Hypothalamus (tissue), 51 donors: ENCODE measurements at places on chromosomes 16 and 17.

DNA sequence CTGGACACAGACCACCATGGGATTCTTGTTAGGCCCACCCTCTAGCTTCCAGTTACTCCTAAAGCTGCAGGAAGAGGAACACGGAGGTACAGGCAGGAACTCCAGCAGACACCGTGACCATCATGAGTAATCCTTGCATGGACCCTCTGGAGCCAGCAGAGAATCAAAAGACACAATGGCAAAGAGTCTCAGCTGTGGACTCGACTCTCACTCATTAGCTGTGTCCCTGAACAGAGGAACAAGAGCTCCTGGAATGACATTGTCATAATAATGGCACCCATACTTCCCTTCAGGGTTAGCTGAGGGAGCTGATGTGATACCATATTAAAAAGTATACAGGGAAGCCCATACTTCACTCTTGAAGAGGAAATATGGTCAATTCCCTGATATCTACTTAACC lies 176.3 kb upstream of the ASIC2 start:
- DNase-seq, result no peak

GRCh38 chr17:41512546-41513167 lies 6.0 kb downstream of the KRT15 start:
- no peak for DNase-seq

- DNase-seq, result no peak
These were observed 2.4 kb downstream of the TMEM95 start for GRCh38 chr17:7357381-7357780.

DNA sequence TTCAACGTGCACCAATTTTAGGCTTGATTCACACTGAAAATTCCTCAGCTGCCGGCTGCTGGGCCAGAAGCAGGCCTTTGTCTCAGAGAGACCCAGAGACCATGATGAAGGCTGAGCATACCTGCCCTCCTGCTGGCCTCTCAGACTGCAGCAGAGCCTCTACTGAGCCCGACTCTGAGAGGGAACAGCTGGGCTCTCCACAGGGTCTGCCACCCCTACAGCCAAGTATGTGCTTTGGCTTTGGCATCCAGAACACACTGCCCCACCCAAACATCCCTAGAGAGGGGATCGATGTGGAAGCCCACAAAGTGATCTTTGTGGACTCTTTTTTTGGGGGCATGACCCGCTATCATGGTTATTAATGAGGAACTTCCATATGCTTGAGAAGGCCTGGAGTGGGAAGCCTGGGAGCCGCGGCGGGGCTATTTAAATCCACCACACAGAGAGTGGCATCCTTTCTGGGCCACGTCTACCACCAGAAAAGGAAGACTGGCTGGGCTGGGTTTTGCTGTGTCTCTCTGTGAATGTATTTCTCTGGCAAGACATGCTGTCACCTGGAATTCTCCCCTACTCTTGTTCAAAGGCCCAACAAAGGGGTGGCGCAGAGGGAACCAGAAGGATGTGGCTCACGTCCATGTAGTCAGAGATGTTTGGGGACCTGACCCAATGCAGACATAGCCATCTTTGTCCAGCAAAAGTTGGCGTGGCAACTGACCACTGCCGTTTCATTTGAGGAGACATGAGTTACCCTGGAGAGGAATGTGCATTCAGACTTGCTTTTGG lies 69.3 kb downstream of the GNAO1 start:
- no peak for DNase-seq

DNA sequence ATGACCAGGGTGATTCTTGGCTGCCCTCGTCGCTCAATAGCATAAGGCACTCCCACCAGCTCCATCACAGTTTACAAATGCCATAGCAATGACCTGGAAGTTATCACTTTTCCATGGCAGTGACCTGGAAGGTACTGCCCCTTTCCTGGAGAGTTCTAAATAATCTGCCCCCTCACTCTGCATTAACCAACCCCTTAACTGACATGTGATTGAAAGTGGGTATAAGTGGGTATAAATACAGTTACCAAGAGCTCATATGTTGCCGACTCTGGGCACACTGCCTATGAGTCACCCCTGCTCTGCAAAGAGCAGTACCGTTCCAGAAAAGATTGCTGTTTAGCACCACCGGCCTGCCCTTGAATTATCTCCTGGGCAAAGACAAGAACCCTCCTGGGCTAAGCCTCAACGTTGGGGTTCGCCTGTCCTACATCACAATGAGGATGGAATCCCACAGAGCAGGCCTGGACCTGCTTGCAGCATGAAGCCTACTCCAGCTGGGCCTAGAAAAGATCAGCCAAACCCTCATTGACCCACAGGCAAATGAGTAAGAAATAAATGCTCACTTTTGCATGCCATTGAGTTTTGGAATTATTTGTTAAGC lies 95.2 kb upstream of the SEC14L1 start:
- no peak for DNase-seq

DNA sequence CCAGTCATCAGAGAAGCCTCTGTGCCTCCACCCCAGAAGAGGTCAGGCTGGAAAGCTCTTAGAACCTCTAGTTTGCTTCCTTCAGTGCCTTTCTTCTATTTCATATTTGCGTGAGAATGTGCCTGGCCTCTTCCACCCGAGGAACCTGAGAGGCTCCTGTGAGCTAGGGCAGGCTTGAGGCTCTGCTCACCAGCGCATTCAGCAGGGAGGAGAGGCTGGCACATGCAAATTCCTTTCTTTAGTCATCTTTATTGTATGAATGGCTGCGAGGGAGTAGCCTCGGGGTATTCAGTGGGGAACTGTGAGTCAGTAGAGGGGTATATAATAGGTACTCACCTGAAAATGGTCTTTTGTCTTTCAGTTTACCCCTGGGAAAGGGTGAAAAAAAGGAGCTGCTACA lies 268.3 kb downstream of the ABCC12 start:
- DNase-seq, result no peak

DNA sequence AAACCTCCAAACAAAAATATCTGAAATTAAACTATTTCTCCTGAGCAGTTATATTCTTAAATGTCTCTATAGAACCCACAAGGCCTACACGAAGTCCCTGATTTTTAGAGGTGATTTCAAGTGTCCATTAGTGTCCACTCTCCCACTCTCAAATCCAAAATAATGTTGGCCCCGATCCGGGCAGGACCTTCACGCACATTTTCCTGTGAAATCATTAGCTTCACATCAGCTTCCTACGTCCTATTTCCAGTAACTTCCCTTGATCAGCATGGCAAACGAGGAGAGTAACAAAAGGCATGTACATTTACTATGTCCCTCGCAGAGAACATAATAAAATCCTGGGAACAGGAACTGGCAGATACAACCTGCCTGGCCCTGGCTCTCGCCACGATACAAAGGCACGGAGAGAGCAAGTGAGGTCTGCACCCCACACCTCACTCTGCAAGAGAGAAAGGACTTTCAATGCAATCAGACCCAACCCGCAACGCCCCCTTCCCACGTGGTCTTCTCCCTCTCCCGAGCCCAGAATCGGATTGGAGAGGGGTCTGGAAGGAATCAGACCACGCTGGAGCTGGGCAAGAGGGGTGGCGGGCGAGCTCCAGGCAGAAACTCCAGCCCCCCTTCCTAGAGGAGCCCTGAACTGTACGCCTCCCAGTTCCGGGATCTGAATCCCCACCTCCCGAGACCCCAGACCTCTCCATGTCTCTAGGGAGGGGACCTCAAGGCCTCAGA lies 17.5 kb upstream of the C17orf78 start:
- peak; percentile 73 for DNase-seq

- no peak for DNase-seq
These were observed 162.0 kb downstream of the NTN1 start for GRCh38 chr17:9183306-9183705.

DNA sequence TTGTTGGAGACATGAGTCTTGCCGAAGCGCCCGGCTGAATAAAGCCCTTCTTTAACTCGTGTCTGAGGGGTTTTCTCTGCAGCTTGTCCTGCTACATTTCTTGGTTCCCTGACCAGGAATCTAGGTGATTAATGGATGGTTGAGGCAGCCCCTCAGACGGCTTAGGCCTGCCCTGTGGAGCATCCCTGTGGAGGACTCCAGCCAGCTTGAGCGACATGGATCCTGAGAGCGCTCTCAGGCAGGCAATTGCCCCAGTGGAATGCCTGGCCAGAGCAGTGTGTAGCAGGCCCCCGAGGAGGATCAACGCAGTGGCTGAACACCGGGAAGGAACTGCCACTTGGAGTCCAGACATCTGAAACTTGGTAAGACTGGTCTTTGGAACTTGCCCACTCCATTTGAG lies 17.3 kb upstream of the ENDOV start:
- no peak for DNase-seq

GRCh38 chr17:18076936-18077335 lies 10.8 kb upstream of the DRG2 start:
- DNase-seq, result no peak

- no peak for DNase-seq
These were observed 13.3 kb upstream of the C1QL1 start for GRCh38 chr17:44981221-44981968.

- DNase-seq, result no peak
These were observed 1.2 kb upstream of the RFFL start for GRCh38 chr17:35064516-35065215.

DNA sequence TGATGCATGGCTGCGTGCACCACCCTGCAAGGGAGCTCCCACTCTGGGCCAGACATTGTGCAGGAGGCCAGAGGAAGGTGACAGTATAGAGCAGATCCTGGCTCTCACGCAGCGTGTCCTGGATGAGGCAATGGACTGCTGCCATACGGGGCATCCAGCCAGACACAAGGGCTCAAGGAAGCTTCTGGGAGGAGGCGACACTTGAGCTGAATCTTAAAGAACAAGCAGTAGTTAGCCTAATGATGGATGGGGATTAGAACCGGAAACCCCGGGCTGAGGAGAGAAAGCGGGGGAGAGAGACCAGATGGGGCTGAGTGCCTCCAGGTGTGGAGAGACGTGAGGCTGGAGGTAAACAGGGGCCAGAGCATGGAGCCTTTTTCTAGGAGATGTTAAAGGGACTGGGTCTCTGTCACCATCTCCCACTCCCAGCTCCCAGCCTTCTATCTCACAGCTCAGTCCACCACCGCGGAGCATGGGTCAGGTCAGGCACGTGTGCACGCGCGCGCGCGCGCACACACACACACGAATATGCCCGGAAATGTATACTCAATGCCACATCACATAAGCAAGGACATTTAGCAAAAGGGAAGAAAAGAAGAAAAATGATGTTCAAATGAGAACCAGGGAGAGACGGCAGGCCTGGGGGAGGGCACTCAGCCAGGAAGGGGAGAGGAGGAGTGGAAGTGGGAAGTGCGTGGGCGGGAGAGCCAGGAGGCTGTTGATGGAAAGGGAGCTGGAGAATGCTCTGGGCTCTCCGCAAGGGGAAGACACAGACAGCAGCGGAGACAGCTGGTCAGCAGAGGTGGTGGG lies 46.3 kb downstream of the CCDC42 start:
- DNase-seq, result no peak

GRCh38 chr16:13153696-13154095 lies 252.3 kb downstream of the SHISA9 start:
- DNase-seq, result no peak

GRCh38 chr17:59406808-59407381 lies 75.4 kb downstream of the YPEL2 start:
- no peak for DNase-seq

DNA sequence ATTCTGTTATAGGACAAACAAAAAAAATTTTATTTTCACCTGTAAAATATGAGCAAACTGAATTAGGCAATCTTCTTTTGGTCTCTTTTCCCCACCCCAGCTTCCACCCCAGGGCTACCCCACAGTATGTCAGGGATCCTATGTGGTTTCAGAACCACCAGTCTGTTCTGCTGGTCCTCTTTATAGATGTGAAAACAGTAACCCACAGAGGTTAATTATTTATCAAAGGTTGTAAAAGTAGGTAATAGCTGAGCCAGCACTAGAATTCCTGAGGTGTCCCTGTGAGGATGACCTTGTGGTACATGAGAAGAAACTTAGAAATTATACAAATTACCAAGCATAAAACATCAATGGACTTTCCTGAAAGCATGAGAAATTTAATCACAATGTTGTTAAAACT lies 428.7 kb downstream of the CNTNAP4 start:
- no peak for DNase-seq

DNA sequence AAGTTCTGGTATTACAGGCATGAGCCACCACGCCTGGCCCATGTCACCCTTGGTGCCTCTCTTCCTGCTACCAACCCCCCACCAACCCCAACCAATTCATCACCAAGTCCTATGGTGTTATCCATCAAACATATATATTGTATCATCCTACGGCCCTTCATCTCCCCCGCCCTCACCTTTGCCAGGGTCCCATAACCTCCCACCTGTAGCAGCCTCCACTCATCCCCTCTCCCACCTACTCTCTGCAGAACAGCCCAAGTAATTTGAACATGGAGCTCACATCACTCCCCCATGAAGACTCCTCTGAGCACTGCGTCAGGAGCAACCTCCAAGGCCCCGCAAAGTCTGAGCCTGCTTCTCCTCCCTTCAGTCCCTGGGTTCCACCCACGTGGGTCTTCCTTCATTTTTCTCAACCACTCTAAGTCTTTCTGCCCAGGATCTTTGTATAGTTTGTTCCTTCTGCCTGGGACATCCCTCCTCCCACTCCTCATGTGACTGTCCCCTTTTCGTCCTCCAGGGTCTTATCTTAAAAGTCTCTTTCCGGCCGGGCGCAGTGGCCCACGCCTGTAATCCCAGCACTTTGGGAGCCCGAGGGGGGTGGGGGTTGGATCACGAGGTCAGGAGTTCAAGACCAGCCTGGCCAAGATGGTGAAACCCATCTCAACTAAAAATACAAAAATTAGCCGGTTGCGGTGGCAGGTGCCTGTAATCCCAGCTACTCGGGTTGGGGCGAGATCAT lies 7.0 kb upstream of the HID1 start:
- DNase-seq, result no peak

GRCh38 chr17:17258998-17259397 lies 22.0 kb upstream of the FLCN start:
- DNase-seq, result no peak

DNA sequence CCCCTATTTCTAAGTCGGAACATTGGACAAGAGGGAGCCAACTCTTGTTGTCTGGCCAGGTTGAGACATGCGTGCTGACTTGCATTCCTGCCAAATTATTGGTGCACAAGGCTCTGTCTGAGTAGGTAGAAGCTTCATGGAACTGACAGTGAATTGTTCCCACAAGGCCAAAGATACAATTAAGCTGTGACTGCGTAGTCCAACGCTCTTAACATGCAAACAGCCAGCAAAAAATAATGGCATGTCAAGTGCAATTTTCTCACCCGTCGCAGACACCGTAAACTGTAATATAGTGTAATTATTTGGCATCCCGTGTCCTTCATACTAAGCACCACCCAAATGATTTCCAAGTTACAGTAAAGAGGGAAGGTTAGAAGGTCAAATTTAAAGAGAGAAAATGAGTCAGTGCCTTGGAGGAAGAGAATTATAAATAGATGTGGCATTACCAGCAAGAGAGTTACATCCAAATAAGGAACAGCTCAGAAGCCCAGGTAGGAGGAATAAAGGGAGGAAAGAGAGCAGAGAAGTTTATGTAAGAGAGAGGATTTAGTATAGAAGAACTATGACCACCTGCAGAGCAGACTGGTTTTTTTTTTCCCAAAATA lies 21.8 kb downstream of the CDH8 start:
- no peak for DNase-seq

- no peak for DNase-seq
These were observed 27.3 kb downstream of the SLFN11 start for GRCh38 chr17:35345926-35346771.
